Articular chondrocyte of knee joint (primary cell): ENCODE measurements at places on chromosomes 3 and 15. TPM values are rescaled to one million over a fixed set of nuclear protein-coding genes. Genes with fewer than 3 reads are reported as not detected.

The CKMT1B gene
- not detected in 2 replicates for total RNA-seq

The NR1I2 gene
- total RNA-seq = 0.11 and 0.13 TPM in 2 replicates

The OCA2 gene
- not detected in 2 replicates for total RNA-seq

The SLC28A1 gene
- total RNA-seq = not detected in 2 replicates

The GOLGA8G gene
- 0.11 TPM in 1 of 2 replicates, not detected in the other for total RNA-seq

The MUC20 gene
- 1.4 and 1.6 TPM in 2 replicates for total RNA-seq

The FNDC3B gene
- 210 and 212 TPM in 2 replicates for total RNA-seq

The GP9 gene
- total RNA-seq = not detected in 2 replicates

The CHRNA5 gene
- 0.26 and 0.32 TPM in 2 replicates for total RNA-seq
